ENCODE measurements at places on chromosomes 13 and 19.

GRCh38 chr13:61350341-61350740 is 65.3 kb downstream of the PCDH20 start:
- no peak for DNase-seq

- no peak for DNase-seq
Observed at GRCh38 chr19:11400798-11401197, 16.7 kb upstream of the EPOR start.

DNA sequence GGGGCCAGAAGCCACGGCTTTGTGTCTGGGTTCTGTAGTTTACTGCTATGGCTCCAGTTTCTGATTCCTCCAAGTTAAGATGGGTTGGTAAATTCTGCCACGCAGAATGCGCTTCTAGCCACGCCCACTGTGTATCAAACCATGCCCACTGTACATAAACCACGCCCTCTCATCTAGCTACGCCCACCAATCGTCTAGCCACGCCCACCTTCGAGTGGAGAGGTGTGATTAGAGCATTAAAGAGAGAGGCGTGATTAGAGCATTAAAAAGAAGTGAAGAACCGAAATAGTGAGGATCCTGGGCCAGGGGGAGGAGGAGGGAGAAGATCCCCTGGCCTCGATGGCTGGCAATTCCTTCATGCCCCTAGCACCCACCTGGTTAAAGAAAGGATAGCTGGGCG is 43.7 kb upstream of the ADGRE5 start:
- DNase-seq, result no peak

DNA sequence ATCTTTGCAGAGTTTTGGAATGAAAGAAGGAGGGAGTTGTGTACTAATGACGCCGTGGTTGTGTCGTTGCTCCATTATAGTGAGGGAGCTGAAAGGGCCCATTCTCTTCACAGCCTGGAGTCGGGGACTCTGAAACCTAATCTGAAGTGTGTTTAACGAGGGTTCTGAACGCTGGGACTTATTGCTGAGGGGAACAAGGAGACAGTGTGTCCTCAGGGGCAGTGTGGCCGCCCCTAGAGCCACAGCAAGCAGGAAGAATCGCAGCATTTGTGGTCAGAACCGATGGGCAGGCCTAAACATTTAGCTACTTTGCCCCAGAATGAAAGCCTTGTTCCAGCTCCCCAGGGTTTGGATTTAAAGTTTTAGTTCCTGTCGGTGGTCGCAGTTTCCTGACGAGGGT is 156.4 kb upstream of the RNF113B start:
- no peak for DNase-seq

DNA sequence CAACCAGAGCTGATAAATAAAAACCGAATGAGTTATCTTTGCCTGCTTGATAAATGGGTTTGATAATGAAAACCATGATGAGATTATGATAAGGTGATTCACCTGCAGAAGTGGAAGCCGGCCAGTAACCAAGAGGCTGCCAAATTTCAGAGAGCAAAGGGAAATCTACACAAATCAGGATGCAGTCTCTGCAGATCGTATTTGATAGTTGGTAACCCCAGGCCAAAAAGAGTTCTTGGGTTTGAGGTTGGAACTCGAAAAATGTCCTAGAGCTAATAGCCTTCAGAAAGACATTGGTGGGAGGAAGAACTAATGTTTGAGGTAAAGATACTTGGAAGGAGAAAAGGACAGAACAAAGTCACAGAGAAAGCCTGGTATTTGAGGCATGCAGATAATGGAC is 9.6 kb upstream of the LATS2 start:
- no peak for DNase-seq

- no peak for DNase-seq
Observed at GRCh38 chr13:27283906-27284493, 13.4 kb downstream of the RASL11A start.

- no peak for DNase-seq
Observed at GRCh38 chr19:28288572-28289264, 924.2 kb downstream of the UQCRFS1 start.

- no peak for DNase-seq
Observed at GRCh38 chr13:50236898-50237318, 221.7 kb downstream of the KCNRG start.

DNA sequence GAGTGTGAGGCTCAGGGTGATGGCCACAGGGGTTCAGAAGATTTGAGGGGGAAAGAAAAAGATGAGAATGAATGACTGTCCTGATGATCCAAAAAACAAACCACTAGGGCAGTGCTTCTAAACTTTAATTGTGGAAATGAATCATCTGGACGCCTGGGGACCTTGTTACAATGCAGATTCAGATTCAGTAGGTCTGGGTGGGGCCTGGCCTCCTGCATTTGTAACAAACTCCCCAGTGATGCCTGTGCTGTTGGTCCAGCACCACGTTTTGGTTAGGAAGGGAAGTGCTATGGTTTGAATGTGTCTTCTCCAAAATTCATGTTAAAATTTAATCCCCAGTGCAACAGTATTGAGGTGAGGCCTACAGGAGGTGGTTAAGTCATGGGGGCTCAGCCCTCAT is 49.5 kb upstream of the KPNA3 start:
- no peak for DNase-seq
